ENCODE measurements at places on chromosomes 2 and 18. TPM values are rescaled to one million over a fixed set of nuclear protein-coding genes. Genes with fewer than 3 reads are reported as not detected.

PCARE gene
- not detected for total RNA-seq

SP140L gene
- 3.4 TPM for total RNA-seq

USP37 gene
- 4.3 TPM for total RNA-seq

LOXHD1 gene
- not detected for total RNA-seq

COL4A4 gene
- 2.1 TPM for total RNA-seq

NOL4 gene
- total RNA-seq, result not detected

RNU2-63P gene
- total RNA-seq, result not detected

ANKRD29 gene
- 16.2 TPM for total RNA-seq

ADCYAP1 gene
- total RNA-seq, result not detected
